ENCODE measurements at places on chromosomes 3 and 15.
A peak's percentile ranks its signal among the peaks of the same experiment; 100 is the strongest.

DNA sequence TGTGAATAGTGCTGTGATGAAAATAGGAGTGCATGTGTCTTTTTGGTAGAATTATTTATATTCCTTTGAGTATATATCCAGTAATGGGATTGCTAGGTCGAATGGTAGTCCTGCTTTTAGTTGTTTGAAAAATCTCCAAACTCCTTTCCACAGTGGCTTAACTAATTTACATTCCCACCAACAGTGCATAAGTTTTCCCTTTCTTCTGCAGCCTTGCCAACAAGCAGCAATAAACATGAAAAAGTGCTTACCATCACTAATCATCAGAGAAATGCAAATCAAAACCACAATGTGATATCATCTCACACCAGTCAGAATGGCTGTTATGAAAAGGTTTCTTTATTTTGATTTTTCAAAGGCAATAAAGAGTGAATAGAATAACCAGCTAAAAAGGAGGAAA is 1105.9 kb downstream of the NAALADL2 start:
- DNase-seq: no peak

DNA sequence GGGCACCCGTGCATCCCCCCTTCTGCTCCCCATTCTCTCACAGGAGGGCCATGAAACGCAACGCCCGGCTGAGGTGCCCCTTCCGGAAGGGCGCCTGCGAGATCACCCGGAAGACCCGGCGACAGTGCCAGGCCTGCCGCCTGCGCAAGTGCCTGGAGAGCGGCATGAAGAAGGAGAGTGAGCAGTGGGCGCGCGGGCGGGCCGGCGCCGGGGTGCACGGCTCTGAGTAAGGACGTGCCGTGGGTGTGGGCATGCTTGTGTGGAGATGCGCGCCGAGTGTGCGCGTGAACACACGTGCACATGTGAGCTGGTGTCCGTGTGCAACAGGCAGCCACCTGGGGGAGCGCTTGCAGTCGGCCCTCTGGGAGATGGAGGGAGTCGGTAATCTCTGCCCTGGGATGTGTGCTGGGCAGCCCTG is 28.1 kb downstream of the NR1I2 start:
- DNase-seq: peak; percentile 35

GRCh38 chr3:9308298-9308990 is 54.4 kb upstream of the THUMPD3 start:
- DNase-seq: no peak

DNA sequence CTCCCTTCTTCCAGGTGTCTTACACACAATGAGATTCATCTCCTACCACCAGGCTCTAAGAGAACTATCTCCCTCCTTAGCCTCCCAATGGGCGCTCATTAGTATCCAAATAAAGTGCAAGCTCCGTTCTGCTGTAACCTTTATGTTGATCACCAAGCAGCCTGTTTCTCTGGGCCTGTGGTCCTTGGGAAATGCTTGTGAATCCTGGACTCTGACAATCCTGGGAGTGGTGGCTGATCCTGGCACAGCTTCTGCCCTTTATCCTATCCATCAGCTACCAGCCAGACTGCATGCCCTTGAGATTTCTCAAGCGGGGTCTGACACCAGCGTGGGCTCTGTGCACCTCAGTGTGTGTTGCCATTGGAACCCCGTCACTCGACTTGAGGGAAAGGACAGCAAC is 26.1 kb upstream of the USP3 start:
- no peak for DNase-seq

GRCh38 chr15:44222478-44222877 is 27.4 kb upstream of the FRMD5 start:
- no peak for DNase-seq

DNA sequence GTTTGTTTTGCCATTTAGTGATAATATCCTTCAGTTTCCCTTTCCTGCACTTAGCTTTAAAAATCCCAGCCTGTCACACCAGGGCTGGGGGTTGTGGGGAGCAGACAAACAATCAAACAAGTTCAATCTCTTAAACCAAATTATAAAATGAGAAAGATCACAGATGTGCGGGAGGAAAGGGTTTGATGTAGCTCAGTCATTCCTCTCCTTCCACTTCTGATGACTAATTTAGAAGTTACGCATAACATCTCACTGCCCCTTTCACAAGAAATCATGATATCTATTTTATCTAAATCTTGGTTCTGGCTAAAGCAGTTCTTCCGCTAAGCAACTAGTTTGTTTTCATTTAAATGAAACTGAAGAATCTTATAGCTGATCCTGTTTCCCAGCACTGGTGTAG is 34.1 kb upstream of the ATG7 start:
- DNase-seq: no peak

GRCh38 chr3:44098656-44099415 is 142.8 kb upstream of the TOPAZ1 start:
- DNase-seq: no peak

GRCh38 chr3:197828-198491 is 1.4 kb downstream of the CHL1 start:
- DNase-seq: no peak

- DNase-seq: no peak
These were observed 5.0 kb upstream of the CCR9 start for GRCh38 chr3:45881078-45882022.

GRCh38 chr15:92807971-92808571 is 92.1 kb upstream of the CHD2 start:
- peak; percentile 41 for DNase-seq

DNA sequence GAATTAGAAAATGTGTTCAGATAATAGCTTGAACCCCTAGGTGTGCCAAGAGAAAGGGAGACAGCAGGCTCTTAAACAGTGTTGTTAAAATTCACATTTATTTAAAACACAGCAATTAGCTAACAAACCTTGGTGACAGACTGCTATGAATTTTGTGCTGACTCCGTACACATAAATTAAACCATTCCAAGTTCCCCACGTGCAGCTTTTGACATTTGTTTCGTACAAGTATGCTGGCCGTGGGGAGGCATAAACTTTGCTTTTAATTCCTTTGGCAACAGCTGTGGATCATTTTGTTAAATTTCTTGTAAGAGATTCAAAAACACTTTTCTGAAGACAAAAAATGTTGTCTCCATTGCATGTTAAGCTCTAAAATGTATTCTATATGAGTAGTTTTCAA is 465.3 kb downstream of the FGF12 start:
- DNase-seq: no peak

DNA sequence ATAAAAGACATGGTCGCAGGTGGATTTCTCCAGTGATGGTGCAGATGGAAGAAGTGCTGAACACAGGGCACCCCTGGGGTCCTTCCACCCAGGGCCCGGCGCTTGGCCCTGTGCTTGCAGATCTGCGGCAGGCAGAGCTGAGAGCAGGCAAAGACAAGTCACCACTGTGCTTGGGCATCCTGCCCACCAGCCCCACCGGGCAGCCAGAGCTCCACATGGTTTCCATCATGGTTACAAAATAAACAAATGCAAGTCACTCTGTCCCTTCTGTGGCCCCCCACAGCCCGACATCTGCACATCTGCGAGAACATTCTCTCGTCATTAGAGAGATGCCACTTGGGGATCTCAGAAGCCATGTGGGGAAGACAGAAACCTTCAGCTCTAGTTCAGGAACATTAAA is 37.6 kb upstream of the SFMBT1 start:
- DNase-seq: peak; percentile 64

DNA sequence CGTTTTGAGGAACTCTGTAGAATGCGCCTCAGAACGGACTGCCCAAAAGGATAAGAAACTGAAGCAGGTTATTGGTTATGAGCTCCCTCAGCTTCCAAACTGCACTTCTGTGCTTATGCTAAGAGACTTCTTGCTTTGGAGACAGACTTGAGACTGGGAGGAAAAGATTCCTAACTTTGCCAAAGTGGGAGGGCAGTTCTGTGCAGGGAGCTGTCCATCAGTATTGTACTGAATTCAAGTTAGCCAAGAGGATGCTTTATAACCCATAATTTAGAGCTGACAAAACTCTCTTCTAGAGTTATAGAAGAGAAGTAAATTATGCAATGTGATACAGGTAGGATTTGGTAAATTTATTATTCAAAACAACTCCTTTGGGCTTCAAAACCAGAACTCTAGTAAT is 519.8 kb upstream of the GBE1 start:
- DNase-seq: no peak

DNA sequence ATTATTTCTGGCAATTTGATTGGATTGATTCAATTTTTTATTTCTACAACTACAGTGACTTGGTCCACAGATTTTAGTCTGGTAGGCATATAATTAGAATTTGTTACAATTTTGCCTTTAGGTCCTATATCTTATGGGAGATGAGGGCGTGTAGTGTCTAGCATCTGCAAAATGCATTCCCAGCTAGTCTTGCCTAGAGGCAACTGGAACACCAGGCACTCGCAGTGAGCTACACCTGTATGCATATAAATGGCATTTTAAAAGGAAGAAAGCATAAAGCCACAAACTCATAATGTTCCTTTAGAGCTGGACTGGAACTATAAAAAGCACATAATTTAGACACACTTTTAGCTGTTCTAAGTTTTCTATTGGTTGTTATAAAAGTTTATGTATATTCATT is 17.9 kb upstream of the SPPL2A start:
- no peak for DNase-seq

- DNase-seq: peak; percentile 75
These were observed 39.0 kb downstream of the IFT57 start for GRCh38 chr3:108183181-108183580.

DNA sequence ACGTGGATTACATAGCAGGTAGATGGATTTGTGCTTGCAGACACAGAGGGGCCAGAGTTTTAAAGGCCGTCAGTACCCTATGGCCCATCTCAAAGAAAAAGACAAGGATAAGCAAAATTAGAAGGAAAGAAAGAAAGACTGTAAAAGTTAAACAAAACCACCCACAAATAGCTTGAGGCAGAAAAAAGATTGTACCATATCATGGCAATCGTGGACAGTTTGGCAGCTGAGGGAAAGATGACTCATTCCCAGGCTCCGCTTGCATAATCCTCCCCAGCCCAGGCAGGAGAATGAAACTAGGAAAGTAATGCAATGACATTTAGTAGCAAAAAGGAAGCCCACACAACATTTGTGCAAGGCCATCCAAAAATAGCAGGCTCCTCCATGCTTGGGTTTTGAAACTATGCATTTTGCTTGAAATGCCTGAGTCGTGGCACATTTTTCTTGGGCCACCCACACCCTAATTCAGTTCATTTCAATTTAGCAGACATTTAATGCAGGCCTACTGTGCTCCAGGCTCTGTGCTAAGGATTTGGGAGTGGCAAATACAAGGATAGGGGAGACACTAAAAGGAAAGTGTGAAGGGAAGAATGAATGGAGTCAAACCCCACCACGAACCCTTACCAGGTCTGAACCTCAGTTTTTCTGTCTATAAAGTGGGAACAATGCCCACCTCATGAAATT is 40.9 kb upstream of the SMAD3 start:
- DNase-seq: peak; percentile 95

GRCh38 chr15:64586259-64586870 is 126.0 kb downstream of the ZNF609 start:
- no peak for DNase-seq

DNA sequence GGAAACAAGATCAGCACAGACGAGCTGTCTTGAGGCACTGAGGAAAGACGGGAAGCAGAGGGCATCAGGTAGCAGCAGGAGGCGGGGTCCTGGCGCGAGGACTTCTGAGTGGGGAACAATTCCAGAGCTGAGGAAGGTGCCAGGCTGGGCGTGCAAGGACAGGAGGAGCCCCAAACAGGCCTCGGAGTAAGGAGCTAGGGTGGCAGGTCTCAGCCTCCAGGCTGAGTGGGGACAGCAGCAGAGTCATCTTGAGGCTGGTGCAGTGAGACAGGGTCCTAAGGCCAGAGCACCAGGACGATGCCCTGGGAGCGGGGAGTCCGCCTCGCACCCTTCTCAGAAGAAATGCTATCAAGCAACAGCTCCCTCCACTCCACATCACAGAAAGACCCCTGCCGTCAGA is 78.4 kb downstream of the PCSK6 start:
- no peak for DNase-seq

GRCh38 chr3:181484026-181484425 is 227.7 kb upstream of the SOX2 start:
- DNase-seq: no peak

GRCh38 chr15:48966595-48967301 is 3.0 kb upstream of the SHC4 start:
- peak; percentile 87 for DNase-seq

- DNase-seq: no peak
These were observed 116.5 kb downstream of the CMSS1 start for GRCh38 chr3:99933971-99934750.

DNA sequence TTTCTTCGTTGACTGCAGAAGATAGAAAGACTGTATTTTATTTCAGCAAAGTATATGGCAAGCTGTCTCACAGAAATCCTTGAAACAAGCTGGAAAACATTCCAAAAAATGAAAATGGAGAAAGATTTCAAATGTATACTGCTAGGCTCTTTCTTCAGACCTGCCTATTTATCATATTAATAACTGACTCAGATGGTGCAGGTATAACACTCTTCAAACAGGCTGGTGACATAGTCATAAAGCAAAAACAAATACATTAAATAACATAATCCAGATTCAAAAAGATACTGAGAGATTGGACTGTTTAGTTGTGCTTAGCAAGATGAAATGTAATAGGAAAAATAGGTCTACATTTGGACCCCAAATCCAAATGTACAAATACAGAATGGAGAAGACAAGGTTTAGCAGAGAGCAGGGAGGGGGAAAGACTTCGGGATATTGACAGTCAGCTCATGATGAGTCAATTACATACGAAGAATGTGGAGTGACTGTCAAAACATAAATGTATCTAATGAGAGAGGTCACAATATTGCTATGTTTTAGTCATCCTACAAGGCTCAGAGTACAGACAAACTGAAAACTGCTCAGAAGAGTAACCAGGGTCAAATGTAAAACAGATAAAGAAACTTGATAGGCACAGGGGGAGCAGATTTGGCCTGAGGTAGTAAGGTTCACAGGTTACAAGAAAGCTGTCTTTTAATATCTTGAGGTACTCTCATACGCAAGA is 88.7 kb downstream of the DMXL2 start:
- DNase-seq: no peak

- no peak for DNase-seq
These were observed 40.2 kb downstream of the GJD2 start for GRCh38 chr15:34714476-34715121.

- DNase-seq: peak; percentile 43
These were observed 283.1 kb upstream of the STAC start for GRCh38 chr3:36097209-36097608.

- no peak for DNase-seq
These were observed 42.3 kb downstream of the FGD5 start for GRCh38 chr3:14861031-14861430.

DNA sequence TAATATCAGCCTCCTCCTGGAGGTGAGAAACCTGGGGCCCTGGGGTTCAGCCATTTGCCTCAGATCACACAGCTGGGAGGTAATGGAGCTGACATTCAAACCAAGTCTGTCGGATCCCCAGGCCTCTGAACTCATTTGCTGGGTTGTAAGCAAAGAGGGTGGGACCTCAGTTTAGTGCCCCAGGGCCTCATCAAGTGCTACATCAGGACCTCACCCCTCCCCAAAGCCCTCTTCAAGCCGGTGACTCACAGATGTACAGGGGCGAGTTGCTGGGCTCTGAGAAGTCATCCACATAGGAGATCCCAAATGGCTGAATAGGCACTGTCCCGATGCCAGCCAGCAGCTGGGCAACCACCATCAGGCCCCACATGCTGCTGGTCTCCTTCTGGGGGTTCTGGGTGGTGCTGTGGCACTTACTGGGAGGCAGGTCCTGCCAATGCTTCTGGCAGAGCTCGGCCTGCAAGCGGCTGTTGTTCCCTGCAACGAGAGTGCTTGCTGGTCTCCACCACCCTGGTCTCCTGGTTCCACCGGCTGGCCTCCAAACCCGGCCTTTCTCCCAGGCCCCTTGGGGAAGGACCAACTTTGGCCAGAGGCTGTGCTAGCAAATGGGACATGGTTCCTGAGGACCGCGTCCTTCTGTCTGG is 59.2 kb upstream of the RAB6B start:
- no peak for DNase-seq

- no peak for DNase-seq
These were observed 88.7 kb upstream of the ADPGK start for GRCh38 chr15:72872066-72872845.

All from common myeloid progenitor, CD34-positive (primary cell).